ENCODE measurements at places on chromosomes 5 and 9.

GRCh38 chr5:170785416-170785815 lies 1.9 kb downstream of the GABRP start:
- DNase-seq = no peak

DNA sequence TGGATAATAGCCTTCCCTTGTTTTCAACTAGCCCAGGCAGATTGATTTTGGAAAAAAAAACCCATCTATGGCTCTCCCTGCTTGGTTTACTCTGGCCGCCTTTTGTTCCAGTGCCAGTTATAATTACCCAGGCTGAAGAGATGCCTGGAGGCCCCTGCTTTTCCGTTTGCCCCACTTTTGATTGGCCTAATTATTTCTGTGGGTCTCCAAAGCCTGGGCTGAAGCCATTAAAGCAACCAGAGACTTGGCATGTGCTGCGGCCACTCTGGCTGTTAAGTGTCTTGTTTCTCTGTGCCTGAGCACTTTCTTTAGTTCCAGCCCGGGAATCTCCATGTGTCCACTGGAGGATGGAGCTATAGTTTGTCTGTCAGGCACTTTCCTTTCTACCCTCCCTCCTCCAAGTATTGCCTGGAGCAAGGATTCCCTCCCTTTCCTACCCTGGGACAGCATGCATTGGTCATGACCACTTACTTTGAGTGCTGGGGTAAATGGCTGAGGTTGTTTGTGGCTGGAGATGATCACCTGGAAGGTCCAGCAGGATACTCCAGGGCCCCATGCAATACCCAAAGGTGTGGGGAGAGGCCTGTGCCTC lies 105.1 kb upstream of the CTSL start:
- no peak for DNase-seq

DNA sequence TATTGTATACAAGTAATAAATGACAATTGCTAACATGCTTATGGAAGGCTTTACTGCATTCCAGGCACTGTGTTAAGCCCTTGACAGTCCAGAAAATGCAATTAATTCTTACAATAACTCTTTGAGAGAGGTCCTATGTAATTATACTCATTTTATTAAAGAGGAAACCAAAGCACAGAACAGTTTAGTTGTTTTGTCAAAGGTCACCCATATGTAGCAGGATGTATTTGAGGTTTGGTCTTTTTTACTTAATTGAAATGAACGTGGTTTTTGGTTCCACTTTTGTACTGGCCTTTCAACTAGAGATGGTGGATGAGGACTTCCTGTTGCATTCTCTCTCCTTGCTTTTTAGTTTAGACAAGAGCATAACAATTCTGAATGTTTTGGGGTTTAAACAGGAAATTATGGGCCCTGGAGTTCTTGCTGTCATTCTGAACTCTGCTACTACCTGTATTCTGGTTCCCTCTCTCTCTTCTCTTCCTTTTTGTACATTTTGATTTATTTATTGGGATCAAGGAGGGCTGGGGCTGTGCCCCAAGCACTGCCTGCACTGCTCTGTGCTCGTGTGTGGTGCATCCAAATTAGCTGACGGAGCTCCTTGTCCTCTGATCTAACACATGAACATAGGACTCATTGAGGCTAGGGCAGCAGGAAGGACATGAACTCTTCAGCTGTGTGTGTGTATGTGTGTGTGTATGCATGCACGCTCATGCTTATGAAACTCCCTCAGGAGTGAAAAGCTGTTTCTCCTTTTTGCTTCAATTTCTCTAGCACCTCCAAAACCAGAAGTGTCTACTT lies 47.4 kb downstream of the SLC28A3 start:
- DNase-seq = no peak

- DNase-seq = no peak
These were observed 234.4 kb downstream of the ARHGAP26 start for GRCh38 chr5:143004361-143005145.

DNA sequence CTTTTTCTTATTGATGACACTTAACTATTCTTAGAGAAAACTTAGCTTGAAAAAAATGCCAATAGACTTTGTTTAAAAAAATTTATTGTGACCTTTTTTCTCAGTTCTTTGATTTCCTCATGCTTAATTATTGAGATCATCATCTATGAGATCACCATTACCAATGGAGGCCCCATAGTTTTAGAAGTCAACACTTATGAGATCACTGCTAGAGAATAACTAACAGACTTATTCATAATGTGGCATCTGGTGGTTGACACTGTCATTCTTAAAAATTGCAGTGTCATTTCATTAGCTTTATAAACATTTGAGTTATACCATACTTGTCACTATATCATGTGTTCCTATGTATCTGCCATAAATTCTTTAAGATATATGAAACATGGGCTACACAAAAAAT lies 14.9 kb upstream of the FEM1C start:
- DNase-seq = no peak

GRCh38 chr5:55603922-55604321 lies 69.2 kb upstream of the PLPP1 start:
- no peak for DNase-seq

Measured in stimulated activated CD4-positive, alpha-beta T cell treated with anti-CD3 and anti-CD28 coated beads, Interleukin-4, amount 100 ng/mL, for 4 hours (primary cell).